ENCODE measurements at places on chromosomes 1 and 21. TPM values are rescaled to one million over a fixed set of nuclear protein-coding genes. Genes with fewer than 3 reads are reported as not detected.

TCHHL1 gene
- not detected for total RNA-seq

RNU1-1 gene
- total RNA-seq = under 0.01 TPM

THEM5 gene
- total RNA-seq = not detected

DNA sequence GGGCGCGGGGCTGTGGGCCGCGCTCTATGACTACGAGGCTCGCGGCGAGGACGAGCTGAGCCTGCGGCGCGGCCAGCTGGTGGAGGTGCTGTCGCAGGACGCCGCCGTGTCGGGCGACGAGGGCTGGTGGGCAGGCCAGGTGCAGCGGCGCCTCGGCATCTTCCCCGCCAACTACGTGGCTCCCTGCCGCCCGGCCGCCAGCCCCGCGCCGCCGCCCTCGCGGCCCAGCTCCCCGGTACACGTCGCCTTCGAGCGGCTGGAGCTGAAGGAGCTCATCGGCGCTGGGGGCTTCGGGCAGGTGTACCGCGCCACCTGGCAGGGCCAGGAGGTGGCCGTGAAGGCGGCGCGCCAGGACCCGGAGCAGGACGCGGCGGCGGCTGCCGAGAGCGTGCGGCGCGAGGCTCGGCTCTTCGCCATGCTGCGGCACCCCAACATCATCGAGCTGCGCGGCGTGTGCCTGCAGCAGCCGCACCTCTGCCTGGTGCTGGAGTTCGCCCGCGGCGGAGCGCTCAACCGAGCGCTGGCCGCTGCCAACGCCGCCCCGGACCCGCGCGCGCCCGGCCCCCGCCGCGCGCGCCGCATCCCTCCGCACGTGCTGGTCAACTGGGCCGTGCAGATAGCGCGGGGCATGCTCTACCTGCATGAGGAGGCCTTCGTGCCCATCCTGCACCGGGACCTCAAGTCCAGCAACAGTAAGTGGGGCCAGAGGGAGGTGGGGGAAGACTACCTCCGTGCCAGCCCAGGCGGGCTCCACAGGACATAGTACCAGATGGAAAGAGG is 808 bp downstream of the MAP3K21 start:
- no peaks in the 10 kb centered on the region for H3K36me3 ChIP-seq
- H3K4me1 ChIP-seq = peaks cover 5% of the 10 kb centered on the region
- peak overlapping the region; percentile 80 for H3K4me3 ChIP-seq
- no peaks in the 10 kb centered on the region for H3K27me3 ChIP-seq

DNA sequence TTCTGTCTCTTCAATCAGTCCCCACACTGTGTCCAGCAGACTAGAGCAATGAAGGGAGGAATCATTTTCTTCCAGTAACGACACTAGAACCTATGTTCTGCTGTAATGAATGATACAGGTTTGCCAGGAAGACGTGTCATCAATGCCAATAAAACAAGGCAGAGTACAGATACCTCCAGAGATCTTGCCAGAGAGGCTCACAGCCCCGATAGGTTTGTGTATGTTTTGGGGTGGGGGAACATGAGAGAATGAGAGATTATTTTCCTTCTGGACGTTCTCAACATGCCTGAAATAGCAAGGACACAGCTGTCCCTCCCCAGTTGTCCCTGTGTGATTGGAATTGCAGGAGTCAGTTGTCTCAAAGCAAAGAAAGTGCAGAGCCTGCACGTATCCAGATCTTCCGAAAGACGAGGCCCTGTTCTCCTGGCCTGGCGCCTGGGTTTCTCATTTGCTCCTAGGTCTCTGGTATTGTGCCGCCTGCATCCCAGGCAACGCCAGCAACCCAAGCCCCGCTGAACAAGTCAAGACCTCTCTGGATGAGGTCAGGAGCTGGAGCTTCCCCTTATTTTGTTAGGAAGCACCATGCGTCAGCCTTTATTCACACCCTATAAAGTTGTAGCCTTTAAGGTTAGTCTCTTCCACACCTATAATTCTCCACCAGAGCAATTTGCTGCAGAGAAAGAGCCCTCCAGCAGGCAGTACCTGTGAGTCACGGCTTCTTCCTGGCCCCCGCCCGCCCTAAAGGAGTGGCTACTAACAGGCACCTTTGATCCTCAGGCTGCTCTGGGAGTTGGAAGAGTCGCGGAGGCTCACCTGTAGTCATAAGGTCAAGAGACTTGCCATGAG is 130.5 kb downstream of the TOMM20 start:
- no peak for DNase-seq
- H3K4me3 ChIP-seq = no peak overlapping the region
- H3K36me3 ChIP-seq = no peaks in the 10 kb centered on the region
- no peaks in the 10 kb centered on the region for H3K27me3 ChIP-seq

DNA sequence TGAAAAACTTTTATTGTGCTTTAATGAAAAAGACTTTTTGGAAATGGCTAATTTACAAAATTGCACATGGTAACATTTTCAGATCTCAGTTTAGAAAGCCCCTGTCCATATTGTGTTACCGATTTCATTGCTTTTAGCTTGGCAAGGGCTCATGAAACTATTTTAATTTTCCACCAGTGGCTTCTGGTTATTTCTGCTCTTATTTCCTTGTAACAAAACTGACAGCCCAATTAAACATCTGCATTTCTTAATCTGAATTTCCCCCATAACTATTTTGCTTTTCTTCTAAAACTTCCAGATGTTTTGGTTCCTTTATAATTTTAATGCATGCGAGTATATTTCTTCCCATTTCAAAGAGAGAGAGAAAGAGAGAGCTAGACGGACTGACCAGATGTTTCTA is 264.8 kb downstream of the PTPRC start:
- peaks cover 17% of the 10 kb centered on the region for H3K36me3 ChIP-seq
- H3K4me1 ChIP-seq = peaks cover 9% of the 10 kb centered on the region
- H3K4me3 ChIP-seq = no peak overlapping the region
- H3K27me3 ChIP-seq = no peaks in the 10 kb centered on the region
- no peak for DNase-seq
- peak overlapping the region; percentile 69 for H3K27ac ChIP-seq

DNA sequence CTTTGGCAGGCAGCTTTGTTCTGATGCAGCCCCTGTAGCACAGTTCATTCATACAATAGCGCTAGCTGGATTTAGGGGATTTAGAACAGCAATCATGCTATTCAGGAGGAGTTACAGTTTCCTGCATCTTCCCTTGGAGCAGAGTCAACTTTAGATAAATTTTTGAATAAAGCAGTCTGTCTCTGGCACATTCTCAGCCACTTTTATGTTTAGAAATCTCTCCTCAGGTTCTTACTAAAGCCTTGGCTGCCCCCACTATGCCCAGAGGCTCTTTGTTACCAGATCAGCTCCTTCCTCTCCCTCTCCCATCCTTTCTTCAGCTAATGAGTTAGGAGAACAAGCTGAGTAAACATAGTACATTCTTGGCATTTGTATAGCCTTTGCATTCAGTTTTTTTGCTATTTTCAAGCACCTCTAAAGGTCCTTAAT is 17.0 kb upstream of the PIGC start:
- H3K4me1 ChIP-seq = no peaks in the 10 kb centered on the region
- no peak overlapping the region for H3K4me3 ChIP-seq
- no peaks in the 10 kb centered on the region for H3K36me3 ChIP-seq
- DNase-seq = no peak
- H3K27ac ChIP-seq = no peak overlapping the region

- no peaks in the 10 kb centered on the region for H3K4me1 ChIP-seq
- no peaks in the 10 kb centered on the region for H3K27me3 ChIP-seq
- no peak overlapping the region for H3K4me3 ChIP-seq
- peaks cover 3% of the 10 kb centered on the region for H3K36me3 ChIP-seq
- no peak overlapping the region for H3K27ac ChIP-seq
Measured at GRCh38 chr1:170044187-170044586, 30.3 kb downstream of the KIFAP3 start.

DNA sequence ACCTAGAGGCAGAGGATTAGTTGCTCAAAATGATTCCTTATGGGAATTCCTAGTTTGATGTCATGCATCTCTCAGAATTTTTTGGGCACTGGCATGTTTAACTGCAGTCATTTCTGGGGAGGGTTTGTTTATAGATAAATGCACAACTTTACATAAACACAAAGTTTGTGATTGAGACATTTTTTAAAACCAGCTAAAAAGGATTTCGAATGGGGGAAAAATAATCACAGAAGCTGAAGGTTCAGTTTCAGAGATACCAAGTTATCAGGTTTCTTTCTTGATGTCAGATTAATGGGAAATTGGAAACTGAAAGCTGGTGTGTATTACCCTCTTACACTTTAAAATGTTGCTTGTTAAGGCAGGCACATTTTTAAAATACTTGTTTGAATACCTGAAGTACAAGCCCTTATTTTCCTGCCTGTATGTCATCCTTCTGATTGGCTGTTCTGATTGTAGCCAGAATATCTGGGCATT is 72.1 kb downstream of the DISP1 start:
- H3K36me3 ChIP-seq = no peaks in the 10 kb centered on the region
- DNase-seq = no peak
- no peak overlapping the region for H3K4me3 ChIP-seq
- H3K4me1 ChIP-seq = no peaks in the 10 kb centered on the region
- H3K27me3 ChIP-seq = no peaks in the 10 kb centered on the region
- no peak overlapping the region for H3K27ac ChIP-seq

GRCh38 chr21:21731626-21732025 is 733.4 kb downstream of the NCAM2 start:
- H3K36me3 ChIP-seq = no peaks in the 10 kb centered on the region

GRCh38 chr1:234670967-234671626 is 61.1 kb upstream of the IRF2BP2 start:
- no peaks in the 10 kb centered on the region for H3K4me1 ChIP-seq
- no peaks in the 10 kb centered on the region for H3K27me3 ChIP-seq
- no peaks in the 10 kb centered on the region for H3K36me3 ChIP-seq
- H3K27ac ChIP-seq = no peak overlapping the region

DNA sequence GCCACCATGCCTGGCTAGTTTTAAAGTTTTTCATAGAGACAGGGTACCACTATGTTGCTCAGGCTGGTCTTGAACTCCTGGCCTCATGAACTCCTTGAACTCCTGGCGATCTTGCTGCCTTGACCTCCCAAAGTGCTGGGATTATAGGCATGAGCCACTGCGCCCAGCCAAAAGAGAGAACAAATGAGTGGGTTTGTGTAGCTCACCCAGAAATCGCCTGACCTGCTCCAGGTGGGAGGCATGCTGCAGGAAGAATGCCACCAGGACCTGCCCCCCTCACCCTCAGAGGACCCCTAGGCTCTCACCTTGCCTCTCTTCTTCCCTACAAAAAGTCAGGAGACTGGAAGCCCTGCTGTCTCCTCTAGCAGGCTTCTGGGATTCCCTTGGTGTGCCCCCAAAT is 88.8 kb downstream of the SYT2 start:
- no peak overlapping the region for H3K4me3 ChIP-seq
- no peaks in the 10 kb centered on the region for H3K36me3 ChIP-seq
- no peak overlapping the region for H3K27ac ChIP-seq
- no peaks in the 10 kb centered on the region for H3K27me3 ChIP-seq

- no peaks in the 10 kb centered on the region for H3K4me1 ChIP-seq
- no peak overlapping the region for H3K27ac ChIP-seq
- no peaks in the 10 kb centered on the region for H3K36me3 ChIP-seq
- no peak for DNase-seq
- H3K27me3 ChIP-seq = no peaks in the 10 kb centered on the region
Measured at GRCh38 chr21:24225431-24225830, 1381.8 kb downstream of the MRPL39 start.

GRCh38 chr1:220878191-220879075 is 810 bp upstream of the HLX start:
- H3K27me3 ChIP-seq = no peaks in the 10 kb centered on the region
- peak overlapping the region; percentile 79 for H3K4me3 ChIP-seq
- H3K4me1 ChIP-seq = peaks cover 61% of the 10 kb centered on the region
- H3K36me3 ChIP-seq = peaks cover 18% of the 10 kb centered on the region
- peak; percentile 85 for DNase-seq

DNA sequence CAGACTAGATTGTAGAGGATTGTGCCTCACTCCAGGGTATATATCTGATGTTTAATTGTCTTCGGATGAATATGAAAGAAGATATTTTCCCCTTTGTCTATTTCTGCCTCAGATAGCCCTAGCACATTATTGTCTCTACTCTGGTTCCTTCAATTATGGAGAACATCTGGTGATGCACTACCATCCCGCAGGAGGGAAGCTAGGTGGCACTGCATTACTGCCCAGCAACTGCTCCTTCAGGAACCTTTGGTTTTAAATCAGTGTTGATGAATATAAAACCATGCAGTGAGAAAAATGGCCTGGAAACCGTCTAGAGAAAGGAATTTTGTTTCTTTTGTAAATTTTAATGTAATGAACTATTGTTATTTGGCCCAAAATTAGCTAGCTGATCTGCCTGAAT is 68.5 kb downstream of the GPR88 start:
- H3K27me3 ChIP-seq = no peaks in the 10 kb centered on the region
- DNase-seq = no peak
- peaks cover 6% of the 10 kb centered on the region for H3K4me1 ChIP-seq
- H3K27ac ChIP-seq = no peak overlapping the region

DNA sequence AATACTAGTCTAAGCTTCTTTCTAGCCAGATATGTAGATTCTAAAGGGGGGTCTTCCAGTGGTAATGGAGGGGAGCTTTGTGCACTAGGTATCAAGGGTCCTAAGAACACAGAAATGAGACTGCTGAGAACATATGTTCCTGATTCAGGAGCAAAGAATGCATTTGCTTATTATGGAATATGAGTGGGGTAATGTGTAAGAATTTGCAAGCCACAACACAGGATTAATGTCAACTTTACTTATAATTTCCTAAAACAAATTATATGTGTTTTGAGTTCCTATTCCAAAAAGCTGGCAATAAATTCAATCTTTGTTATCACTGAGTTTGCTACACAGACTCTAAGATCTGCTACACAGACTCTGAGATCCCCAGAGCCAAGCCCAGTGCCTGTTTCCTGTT is 357.0 kb upstream of the PTBP2 start:
- H3K36me3 ChIP-seq = no peaks in the 10 kb centered on the region
- H3K4me3 ChIP-seq = no peak overlapping the region
- no peaks in the 10 kb centered on the region for H3K27me3 ChIP-seq

- peaks cover 5% of the 10 kb centered on the region for H3K27me3 ChIP-seq
- H3K27ac ChIP-seq = peak overlapping the region; percentile 36
- peaks cover 51% of the 10 kb centered on the region for H3K4me1 ChIP-seq
- peaks cover 34% of the 10 kb centered on the region for H3K36me3 ChIP-seq
- no peak for DNase-seq
- peak overlapping the region; percentile 40 for H3K4me3 ChIP-seq
Measured at GRCh38 chr21:44846224-44846484, 27.3 kb downstream of the PTTG1IP start.

DNA sequence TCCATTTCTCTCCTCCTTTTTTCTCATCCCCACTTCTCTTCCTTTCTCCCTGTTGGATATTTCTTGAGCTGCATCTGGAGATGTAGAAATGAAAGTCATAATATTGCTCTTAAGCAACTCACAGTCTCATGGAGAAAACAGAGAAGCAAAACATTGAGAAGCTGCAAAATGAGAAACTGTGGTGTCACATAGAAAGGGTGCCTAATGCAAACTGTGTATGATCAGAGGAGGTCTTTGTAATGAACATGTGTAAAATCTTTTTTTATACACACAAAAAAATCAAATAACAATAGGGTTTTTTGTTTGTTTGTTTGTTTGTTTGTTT is 11.8 kb upstream of the SLAMF7 start:
- no peak for DNase-seq
- H3K27ac ChIP-seq = peak overlapping the region; percentile 74
- no peaks in the 10 kb centered on the region for H3K36me3 ChIP-seq
- peaks cover 42% of the 10 kb centered on the region for H3K4me1 ChIP-seq

- no peaks in the 10 kb centered on the region for H3K27me3 ChIP-seq
- H3K4me3 ChIP-seq = no peak overlapping the region
- H3K27ac ChIP-seq = peak overlapping the region; percentile 79
Measured at GRCh38 chr21:17780539-17780938, 38.6 kb downstream of the C21orf91 start.

GRCh38 chr1:176694713-176695112 is 231.7 kb downstream of the PAPPA2 start:
- no peak for DNase-seq
- H3K4me3 ChIP-seq = no peak overlapping the region
- no peaks in the 10 kb centered on the region for H3K4me1 ChIP-seq
- no peak overlapping the region for H3K27ac ChIP-seq
- no peaks in the 10 kb centered on the region for H3K27me3 ChIP-seq
- H3K36me3 ChIP-seq = no peaks in the 10 kb centered on the region

Measured in spleen (tissue), 13 donors.